Glutamatergic neuron (in vitro differentiated cells): ENCODE measurements at places on chromosomes 12 and 14. TPM values are rescaled to one million over a fixed set of nuclear protein-coding genes. Genes with fewer than 3 reads are reported as not detected.

Gene SNRPF
- 38.5 TPM for total RNA-seq

- H3K27me3 ChIP-seq = no peaks in the 10 kb centered on the region
- H3K4me3 ChIP-seq = no peak overlapping the region
- H3K36me3 ChIP-seq = no peaks in the 10 kb centered on the region
- H3K4me1 ChIP-seq = no peaks in the 10 kb centered on the region
These were observed 8.6 kb downstream of the SLC38A6 start for GRCh38 chr14:60989599-60989998.

GRCh38 chr14:31283578-31284252 is 76.1 kb upstream of the HECTD1 start:
- H3K4me3 ChIP-seq = no peak overlapping the region
- H3K4me1 ChIP-seq = no peaks in the 10 kb centered on the region
- DNase-seq = no peak
- no peaks in the 10 kb centered on the region for H3K27me3 ChIP-seq
- no peak overlapping the region for H3K27ac ChIP-seq

- no peak for DNase-seq
- H3K27me3 ChIP-seq = peaks cover 1% of the 10 kb centered on the region
- no peaks in the 10 kb centered on the region for H3K4me1 ChIP-seq
- H3K27ac ChIP-seq = no peak overlapping the region
- no peak overlapping the region for H3K4me3 ChIP-seq
These were observed 126.6 kb downstream of the PPM1H start for GRCh38 chr12:62808166-62808879.

DNA sequence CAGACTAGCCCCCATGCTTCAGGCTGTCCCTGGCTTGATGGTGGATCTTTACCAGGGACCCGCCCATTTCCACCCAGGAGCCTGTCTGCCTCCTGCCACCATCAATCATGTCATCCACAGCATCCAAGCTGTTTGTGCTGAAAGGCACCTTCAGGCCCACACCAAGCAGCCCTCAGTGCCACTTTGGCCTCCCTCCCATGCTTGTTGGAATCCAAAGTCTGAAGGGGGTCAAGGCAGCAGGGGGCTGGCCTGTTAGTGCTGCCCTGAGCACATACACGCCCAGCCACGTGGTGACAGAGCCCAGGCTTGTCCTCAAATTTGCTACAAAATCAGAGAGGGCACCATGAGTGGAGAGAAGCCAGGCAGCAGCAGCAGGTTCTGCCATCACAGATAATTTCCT is 1146.8 kb downstream of the FSCB start:
- H3K4me1 ChIP-seq = peaks cover 2% of the 10 kb centered on the region

GRCh38 chr12:26954027-26954426 is 15.8 kb downstream of the FGFR1OP2 start:
- H3K36me3 ChIP-seq = no peaks in the 10 kb centered on the region
- DNase-seq = no peak
- no peak overlapping the region for H3K4me3 ChIP-seq

DNA sequence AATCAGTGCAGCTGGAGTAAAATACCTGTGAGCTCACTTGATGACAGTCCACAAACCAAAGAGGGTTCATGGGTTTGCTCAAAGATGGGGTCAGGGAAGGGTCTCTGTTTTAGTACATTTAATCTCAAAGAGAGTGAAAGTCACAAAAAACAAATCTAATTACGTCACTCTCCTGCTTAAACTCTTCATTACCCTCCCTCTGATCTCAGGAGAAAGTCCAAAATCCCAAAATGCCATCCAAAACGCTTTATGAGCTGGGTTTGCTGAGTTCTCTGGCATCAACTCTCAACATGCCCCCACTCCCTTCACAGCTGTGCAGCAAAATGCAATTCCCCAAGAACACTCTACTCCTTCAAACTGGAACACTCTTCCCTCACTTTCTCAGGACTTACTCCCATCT is 40.4 kb upstream of the LGR5 start:
- no peak for DNase-seq
- no peaks in the 10 kb centered on the region for H3K36me3 ChIP-seq
- H3K27me3 ChIP-seq = no peaks in the 10 kb centered on the region
- no peak overlapping the region for H3K27ac ChIP-seq

DNA sequence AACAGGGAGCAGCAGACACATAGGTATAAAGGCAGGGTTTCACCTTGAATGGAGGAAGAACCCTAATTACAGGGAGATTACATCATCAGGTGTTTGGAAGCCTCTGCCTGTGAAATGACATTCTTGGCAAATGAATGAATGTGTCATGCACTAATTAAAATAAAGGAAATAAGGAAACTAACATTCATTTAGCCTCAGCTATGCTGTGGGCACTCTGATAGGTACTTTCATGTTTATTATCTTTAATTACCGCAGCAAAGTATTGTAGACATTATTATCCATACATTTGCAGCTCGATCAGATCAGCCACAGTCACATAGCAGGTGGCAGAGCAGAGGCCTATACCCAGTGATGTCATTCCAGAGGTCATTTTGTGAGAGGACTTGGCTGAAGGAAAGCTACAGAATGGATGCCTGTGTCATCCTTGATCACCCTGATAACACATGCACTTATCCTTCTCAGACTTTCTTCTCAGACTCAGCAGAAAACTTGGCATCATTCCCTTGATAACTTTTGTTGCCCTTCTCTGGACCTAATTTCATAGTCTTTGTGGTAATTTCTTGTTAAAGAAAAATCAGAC is 18.4 kb downstream of the ZNF664 start:
- no peak overlapping the region for H3K4me3 ChIP-seq
- peaks cover 6% of the 10 kb centered on the region for H3K36me3 ChIP-seq
- H3K27me3 ChIP-seq = no peaks in the 10 kb centered on the region

- no peaks in the 10 kb centered on the region for H3K27me3 ChIP-seq
- peak; percentile 58 for DNase-seq
- H3K27ac ChIP-seq = peak overlapping the region; percentile 33
- H3K4me3 ChIP-seq = no peak overlapping the region
These were observed 36.3 kb upstream of the NPFF start for GRCh38 chr12:53543539-53543938.

Gene PPP1R36
- total RNA-seq = 2.4 TPM

DNA sequence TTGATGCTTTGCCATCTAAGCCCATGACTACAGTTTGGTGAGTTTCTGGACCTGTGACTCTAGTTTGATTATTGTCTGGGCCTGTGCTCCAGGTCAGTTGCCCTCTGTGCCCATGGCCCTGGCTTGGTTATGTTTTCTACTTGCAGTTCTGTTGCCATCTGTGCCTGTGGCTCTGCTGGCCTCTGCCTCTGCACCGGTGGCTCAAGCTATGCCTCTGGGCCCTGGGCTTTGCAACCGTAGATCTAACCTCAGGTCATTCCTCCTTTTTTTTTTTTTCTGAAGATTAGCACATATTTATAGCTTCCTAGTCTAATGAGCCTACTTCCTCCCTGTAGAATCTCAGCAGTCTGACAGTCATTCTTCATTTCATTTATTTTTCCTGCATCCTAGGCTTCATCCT is 161.2 kb downstream of the CCDC91 start:
- no peaks in the 10 kb centered on the region for H3K27me3 ChIP-seq
- no peak overlapping the region for H3K4me3 ChIP-seq
- peaks cover 1% of the 10 kb centered on the region for H3K4me1 ChIP-seq
- peaks cover 15% of the 10 kb centered on the region for H3K36me3 ChIP-seq

Gene MIP
- not detected for total RNA-seq

DNA sequence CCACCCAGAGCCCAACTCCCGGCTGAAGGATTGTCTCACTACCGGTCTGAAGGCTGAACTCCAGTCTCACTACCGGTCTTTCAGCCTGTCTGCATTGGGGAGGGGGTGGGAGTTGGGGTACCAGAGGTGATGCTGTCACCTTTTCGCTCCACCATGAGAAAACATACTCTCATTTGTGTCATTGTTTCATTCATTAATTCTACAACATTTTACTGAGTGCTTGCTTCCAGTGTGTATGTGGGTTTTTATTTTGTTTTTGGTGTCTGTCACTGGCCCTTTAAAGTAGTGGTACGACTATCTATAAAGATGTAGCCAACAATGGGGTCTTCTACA is 524 bp upstream of the CDK4 start:
- H3K36me3 ChIP-seq = peaks cover 8% of the 10 kb centered on the region
- H3K4me3 ChIP-seq = peak overlapping the region; percentile 100
- DNase-seq = no peak
- peak overlapping the region; percentile 100 for H3K27ac ChIP-seq
- peaks cover 28% of the 10 kb centered on the region for H3K4me1 ChIP-seq

- peak; percentile 99 for DNase-seq
- no peaks in the 10 kb centered on the region for H3K4me1 ChIP-seq
- no peaks in the 10 kb centered on the region for H3K36me3 ChIP-seq
- peak overlapping the region; percentile 89 for H3K4me3 ChIP-seq
These were observed 19.3 kb downstream of the HPD start for GRCh38 chr12:121839106-121839992.

Gene DDX55
- 25.2 TPM for total RNA-seq

DNA sequence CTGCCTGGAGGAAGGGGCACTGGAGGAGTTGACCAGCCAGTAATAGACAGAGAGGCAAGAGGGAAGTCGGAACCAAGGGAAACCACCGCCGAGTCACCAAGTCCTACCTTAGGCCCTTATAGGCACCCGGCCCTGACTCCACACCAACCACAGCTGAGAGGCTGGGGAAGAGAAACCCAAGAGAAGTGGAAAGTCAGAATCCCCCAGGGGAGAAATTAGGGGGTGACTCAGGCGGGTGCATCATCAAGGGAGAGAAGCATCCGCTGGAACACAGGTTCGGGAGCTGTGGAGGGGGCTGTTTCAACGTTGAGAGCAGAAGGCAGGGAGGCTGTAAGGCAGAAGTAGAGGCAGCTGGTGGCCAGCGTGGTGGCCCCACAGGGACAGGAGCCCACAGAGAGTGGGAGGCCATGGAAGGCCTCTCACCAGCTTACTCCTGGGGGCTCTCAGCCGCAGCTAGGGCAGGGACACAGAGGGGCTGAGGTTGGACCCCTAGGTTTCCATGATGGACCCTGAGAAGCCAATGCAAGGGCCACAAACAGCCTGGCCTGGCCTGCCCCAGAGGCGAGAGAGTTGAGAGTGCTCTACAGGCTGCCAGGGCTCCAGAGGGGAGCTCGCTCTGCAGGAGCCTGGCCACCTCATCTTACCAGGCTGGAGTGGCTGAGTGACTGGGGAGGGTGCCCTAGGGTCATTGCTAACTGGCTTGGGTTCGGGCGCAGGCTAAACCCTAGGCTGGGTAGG is 1.4 kb upstream of the TRMT61A start:
- H3K27me3 ChIP-seq = peaks cover 21% of the 10 kb centered on the region
- DNase-seq = peak; percentile 16
- H3K27ac ChIP-seq = peak overlapping the region; percentile 99

Gene ANG
- total RNA-seq = 1.7 TPM

DNA sequence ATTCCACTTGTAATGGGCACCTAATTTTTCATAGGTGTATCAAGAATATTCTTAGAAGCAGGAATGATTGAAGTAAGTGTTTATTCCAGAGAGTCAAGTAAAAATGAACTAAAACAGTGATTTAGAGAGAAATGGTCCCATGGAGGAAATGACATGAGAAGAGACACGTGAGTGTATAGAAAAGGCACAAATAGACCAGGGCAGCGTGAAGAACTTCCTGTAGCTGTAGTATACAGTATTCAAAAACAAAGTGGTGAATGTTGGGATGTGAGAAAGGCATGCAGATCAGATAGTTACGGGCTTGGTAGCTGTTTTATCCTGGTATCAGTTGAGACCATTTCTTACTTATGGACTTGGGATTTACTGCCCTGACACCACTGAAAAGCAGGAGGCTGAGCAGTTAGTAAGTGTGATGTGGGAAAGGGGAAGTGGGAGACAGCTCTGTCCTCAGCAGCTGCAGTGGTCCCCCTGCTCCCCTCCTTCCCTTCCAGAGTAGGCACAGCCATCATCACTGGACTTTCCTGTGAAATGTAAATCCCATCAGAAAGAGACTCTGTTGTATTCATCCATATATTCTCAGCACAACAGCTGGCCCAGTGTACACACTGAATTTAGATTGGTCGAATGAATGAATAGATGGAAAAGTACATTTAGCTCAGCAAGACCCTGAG is 16.8 kb upstream of the TESPA1 start:
- H3K27me3 ChIP-seq = peaks cover 5% of the 10 kb centered on the region
- peaks cover 37% of the 10 kb centered on the region for H3K4me1 ChIP-seq
- H3K27ac ChIP-seq = peak overlapping the region; percentile 9
- no peaks in the 10 kb centered on the region for H3K36me3 ChIP-seq
- no peak overlapping the region for H3K4me3 ChIP-seq
- no peak for DNase-seq

DNA sequence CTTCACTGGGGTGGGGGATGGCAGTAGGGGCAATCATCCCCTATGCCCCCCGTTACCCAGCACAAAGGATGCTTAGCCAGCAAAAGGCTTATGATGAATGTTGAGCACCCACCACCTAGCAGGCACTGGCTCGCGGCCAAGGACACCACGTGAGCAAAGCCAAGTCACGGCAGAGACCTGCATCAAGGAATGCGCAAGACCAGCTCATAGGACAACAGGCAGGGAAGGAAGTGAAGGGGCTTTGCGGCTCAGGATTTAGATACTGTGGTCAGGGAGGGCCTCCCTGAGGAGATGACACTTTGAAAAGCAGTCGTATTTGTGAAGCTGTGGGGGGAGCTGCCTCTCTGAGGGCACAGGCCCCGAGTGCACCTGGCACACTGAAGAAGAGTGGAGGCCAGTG is 32.8 kb downstream of the SH2B3 start:
- H3K27ac ChIP-seq = peak overlapping the region; percentile 88
- no peak for DNase-seq
- peak overlapping the region; percentile 63 for H3K4me3 ChIP-seq
- peaks cover 32% of the 10 kb centered on the region for H3K4me1 ChIP-seq
- no peaks in the 10 kb centered on the region for H3K36me3 ChIP-seq

Gene RBM23
- 70.9 TPM for total RNA-seq

GRCh38 chr14:74480046-74480445 is 13.1 kb downstream of the NPC2 start:
- H3K27me3 ChIP-seq = no peaks in the 10 kb centered on the region
- no peaks in the 10 kb centered on the region for H3K36me3 ChIP-seq
- DNase-seq = no peak
- no peak overlapping the region for H3K27ac ChIP-seq
- H3K4me3 ChIP-seq = no peak overlapping the region

- DNase-seq = no peak
- H3K27me3 ChIP-seq = peaks cover 2% of the 10 kb centered on the region
- no peak overlapping the region for H3K27ac ChIP-seq
- peaks cover 6% of the 10 kb centered on the region for H3K36me3 ChIP-seq
- H3K4me1 ChIP-seq = peaks cover 14% of the 10 kb centered on the region
- no peak overlapping the region for H3K4me3 ChIP-seq
These were observed 117.5 kb upstream of the EVL start for GRCh38 chr14:99947695-99948094.

GRCh38 chr12:45687081-45688015 is 42.2 kb upstream of the ARID2 start:
- H3K4me1 ChIP-seq = no peaks in the 10 kb centered on the region
- H3K4me3 ChIP-seq = no peak overlapping the region
- H3K36me3 ChIP-seq = no peaks in the 10 kb centered on the region
- no peak overlapping the region for H3K27ac ChIP-seq

Gene PAPLN
- total RNA-seq = 2.8 TPM

Gene TPPP2
- total RNA-seq = not detected
